ENCODE measurements at places on chromosomes 7 and 10. TPM values are rescaled to one million over a fixed set of nuclear protein-coding genes. Genes with fewer than 3 reads are reported as not detected.

The HOXA10 gene
- not detected for total RNA-seq

The MMD2 gene
- not detected for total RNA-seq

The PRRT4 gene
- 10.8 TPM for total RNA-seq

- H3K36me3 ChIP-seq: peaks cover 27% of the 10 kb centered on the region
- H3K27me3 ChIP-seq: peaks cover 20% of the 10 kb centered on the region
- peak overlapping the region; percentile 76 for H3K27ac ChIP-seq
- H3K4me3 ChIP-seq: no peak overlapping the region
Observed at GRCh38 chr10:79400146-79401004, 45.0 kb downstream of the ZCCHC24 start.

- peak; percentile 68 for DNase-seq
- H3K4me1 ChIP-seq: peaks cover 44% of the 10 kb centered on the region
- no peak overlapping the region for H3K4me3 ChIP-seq
- H3K36me3 ChIP-seq: no peaks in the 10 kb centered on the region
Observed at GRCh38 chr10:34655286-34656170, 159.6 kb downstream of the PARD3 start.

DNA sequence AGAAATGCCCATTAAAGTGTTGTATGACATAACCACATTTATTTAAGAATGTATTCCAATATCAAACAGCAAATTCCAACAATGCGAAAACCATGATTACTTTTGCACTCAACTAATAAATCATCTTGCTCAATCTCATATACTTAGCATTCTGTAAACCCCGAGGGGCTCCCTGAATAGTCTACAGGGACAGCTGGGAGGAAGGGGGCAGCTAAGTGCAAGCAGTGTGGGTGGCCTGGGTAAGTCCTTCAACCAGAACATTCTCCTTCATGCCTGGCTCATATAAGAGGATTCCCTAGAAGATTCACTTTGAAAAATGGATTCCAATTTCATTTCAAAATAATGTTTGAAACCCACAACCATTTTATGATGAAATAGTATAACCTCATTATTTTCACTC, 355.5 kb downstream of the CDC14C start:
- H3K27ac ChIP-seq: no peak overlapping the region
- no peaks in the 10 kb centered on the region for H3K4me1 ChIP-seq
- peaks cover under 1% of the 10 kb centered on the region for H3K27me3 ChIP-seq
- no peak for DNase-seq
- no peak overlapping the region for H3K4me3 ChIP-seq

DNA sequence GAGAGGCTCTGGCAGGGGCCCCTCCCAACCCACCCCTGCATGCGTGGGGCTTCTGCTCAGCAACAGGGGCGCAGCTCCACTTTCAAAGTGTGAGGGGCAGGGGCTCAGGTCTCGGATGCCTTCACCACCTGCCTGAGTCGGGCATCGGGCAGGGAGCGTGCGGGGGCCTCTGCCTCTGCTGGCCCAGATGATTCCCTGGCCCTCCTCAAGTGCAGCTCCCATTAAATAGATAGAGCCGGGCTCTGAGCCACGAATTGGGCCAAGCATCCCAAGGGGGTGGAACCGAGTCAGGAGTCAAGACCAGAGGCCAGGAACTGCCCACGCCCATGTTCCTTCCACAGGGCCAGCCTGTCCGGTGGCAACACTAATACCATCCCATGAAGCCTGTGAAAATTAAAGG, 108.9 kb upstream of the FAM20C start:
- peaks cover 21% of the 10 kb centered on the region for H3K27me3 ChIP-seq
- no peak for DNase-seq
- H3K27ac ChIP-seq: no peak overlapping the region
- H3K36me3 ChIP-seq: peaks cover 8% of the 10 kb centered on the region

DNA sequence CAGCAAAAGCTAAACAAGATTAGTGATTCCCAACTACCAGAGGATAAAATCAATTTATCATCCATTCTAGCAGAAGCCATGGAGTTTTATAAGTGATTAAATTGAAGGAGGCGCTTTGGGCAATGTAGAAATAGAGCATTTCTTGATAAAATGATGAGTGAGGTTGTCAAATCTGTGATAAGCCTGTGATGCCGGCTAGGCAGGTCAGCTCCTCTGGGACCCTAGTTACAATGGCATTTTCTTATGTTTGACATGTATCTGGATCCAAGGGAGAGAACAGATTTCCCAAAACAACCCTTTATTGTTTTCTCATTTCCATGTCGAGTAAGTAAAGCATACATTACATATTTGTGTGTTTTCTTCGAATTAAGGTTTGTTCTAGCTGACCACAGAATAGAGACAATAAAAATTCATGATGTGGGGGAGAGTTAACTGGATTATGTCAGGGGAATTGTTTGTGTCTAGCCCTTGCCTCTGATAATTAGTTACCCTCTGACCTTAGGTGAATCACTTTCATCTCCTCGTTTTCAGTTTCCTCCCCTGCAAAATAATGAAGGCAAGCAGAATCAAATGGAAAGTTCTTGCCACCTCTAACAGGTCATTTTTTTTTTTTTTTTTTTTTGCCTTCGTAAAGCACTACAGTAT, 378.5 kb downstream of the CNTNAP2 start:
- DNase-seq: no peak
- H3K27me3 ChIP-seq: no peaks in the 10 kb centered on the region
- no peak overlapping the region for H3K4me3 ChIP-seq
- no peaks in the 10 kb centered on the region for H3K4me1 ChIP-seq
- no peak overlapping the region for H3K27ac ChIP-seq

The PNLIPRP3 gene
- total RNA-seq: not detected

DNA sequence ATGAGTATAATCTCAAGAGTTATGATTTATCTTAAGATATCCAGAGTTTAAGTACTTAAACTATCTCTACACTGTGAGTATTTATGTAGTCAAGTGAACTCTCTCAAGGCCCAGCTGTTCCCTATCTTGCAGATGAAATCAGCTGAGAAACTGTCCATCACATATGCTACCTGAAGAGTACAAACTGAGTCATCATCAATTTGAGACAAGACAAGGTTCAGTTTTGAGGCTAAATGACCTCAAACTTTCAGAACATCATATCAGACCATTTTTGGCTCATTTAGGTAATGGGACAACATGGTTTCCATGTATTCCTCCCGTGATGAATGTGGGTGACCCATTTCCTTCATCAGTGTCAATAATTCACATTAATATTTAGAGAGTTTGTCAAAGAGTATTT, 53.1 kb upstream of the AUTS2 start:
- DNase-seq: no peak
- H3K36me3 ChIP-seq: no peaks in the 10 kb centered on the region
- H3K27me3 ChIP-seq: no peaks in the 10 kb centered on the region
- H3K4me3 ChIP-seq: no peak overlapping the region

The VKORC1L1 gene
- 22.9 TPM for total RNA-seq

The SEMA3D gene
- total RNA-seq: 1.8 TPM

- H3K4me3 ChIP-seq: peak overlapping the region; percentile 94
- peaks cover 24% of the 10 kb centered on the region for H3K27me3 ChIP-seq
- DNase-seq: no peak
- H3K27ac ChIP-seq: peak overlapping the region; percentile 55
- H3K36me3 ChIP-seq: peaks cover 18% of the 10 kb centered on the region
- peaks cover 18% of the 10 kb centered on the region for H3K4me1 ChIP-seq
Observed at GRCh38 chr7:91267171-91267955, 3.1 kb downstream of the FZD1 start.

The AKR1C8 gene
- total RNA-seq: not detected

DNA sequence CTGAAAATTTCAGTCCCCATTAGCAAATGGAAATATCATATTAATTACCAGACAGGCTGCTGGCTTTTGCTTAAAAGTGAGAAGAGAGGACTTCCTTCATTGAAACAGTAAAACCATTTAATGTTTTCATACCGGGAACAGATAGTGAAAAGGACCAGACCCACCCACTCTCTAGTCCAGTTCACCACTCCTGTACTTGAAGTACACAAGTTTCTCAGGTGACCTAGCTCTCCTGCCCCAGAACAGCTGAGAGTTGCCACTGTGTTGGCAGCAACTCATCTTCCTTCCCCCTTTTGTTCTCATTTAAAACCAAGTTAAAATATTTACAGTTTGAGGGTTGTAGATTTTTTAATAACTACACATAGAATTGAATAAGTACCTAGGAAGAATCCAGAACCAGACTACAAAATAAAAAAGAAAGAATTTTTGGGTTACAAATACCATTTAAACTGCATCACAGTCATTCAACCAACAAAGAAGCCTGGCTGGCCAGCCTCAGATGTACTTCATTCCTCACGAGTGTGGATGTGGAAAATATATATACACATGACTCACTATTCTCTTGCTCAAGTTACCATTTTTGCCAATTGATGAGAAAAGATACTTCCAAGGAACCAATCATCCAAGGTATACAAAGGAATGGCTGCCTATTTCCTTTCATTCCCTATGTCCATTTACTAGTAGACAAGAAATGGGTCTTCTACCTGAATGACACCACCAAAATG, 68.1 kb downstream of the VPS41 start:
- peaks cover 1% of the 10 kb centered on the region for H3K27me3 ChIP-seq
- H3K36me3 ChIP-seq: no peaks in the 10 kb centered on the region
- no peak for DNase-seq
- H3K27ac ChIP-seq: no peak overlapping the region
- H3K4me1 ChIP-seq: peaks cover 18% of the 10 kb centered on the region
- no peak overlapping the region for H3K4me3 ChIP-seq

The CALHM2 gene
- total RNA-seq: 1.9 TPM

Measured in endothelial cell (in vitro differentiated cells).